ENCODE measurements at places on chromosomes 5 and 9.

- no peak for DNase-seq
Observed at GRCh38 chr5:35067985-35068384, 20.2 kb upstream of the AGXT2 start.

GRCh38 chr5:74442466-74442865, 198.1 kb downstream of the ENC1 start:
- DNase-seq: no peak

DNA sequence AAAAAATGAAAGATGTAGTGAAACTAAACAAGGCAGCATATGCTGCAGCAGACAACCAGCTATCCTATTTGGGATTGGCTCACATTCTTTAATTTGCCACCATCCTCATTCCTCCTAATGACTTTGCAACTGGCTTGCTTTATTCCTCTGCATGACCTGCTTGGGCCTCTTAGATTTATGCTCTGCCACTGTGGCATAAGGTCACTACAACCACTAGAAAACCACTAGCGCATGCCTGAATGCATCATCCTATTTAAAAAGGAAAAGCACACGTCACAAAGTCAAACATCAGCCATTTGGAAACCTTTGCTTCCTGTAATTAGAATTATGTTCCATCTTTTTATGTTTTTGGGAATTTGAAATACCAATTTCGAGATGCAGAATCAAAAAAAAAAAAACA, 40.8 kb upstream of the CCDC152 start:
- no peak for DNase-seq

GRCh38 chr5:150485693-150486401, 22.1 kb upstream of the NDST1 start:
- DNase-seq: no peak

GRCh38 chr5:131461742-131462141, 173.3 kb downstream of the RAPGEF6 start:
- no peak for DNase-seq

DNA sequence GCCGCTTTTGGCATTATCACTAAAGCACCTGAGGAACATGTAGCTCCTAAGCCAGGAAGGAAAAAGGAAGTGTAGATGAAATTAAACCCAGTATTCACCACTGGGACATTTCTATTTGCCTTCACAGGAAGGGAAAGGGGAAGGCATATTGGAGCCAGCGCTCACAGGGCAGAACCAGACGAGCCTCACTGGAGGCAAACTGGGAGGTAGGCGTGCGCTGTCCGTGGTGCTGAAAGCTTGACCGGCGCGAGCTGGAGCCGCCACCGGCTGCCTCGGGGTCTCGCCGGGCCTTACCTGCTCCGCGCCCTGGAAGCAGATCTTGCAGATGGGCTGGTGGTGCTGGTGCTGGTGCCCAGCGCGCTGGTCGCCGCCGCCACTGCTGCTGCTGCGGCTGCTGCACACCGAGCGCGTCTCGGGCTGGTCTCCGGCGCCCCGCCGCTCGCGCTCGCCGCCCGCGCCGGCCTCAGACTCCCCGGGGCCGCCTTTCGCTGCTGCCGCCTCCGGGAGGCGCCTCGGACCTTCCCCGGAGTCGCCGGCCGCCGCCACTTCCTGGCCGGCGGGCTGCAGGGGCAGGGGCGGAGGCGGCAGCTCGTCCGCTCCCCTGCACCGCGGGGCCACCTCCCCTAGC, 732 bp downstream of the MARCHF11 start:
- no peak for DNase-seq

- DNase-seq: no peak
Observed at GRCh38 chr5:147223948-147224791, 10.7 kb upstream of the STK32A start.

DNA sequence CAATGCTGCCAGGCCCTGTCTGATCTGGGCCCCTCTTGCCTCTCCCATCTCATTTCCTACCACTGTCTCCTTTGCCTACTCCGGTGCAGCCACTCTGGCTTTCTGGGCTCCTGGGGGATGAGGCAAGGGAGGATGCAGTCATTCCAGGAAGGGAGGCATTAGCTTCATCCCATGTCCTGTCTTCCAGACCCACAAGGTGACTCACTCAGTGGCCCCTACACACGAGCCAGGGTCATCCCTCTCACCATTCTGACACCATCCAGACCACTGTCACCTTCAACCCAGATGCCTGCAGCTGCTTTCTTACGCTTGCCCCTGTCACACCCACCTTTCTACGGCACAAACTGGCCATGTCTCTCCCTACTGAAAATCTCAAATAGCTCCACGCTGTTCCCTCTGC, 19.1 kb downstream of the ACSL6 start:
- DNase-seq: no peak

DNA sequence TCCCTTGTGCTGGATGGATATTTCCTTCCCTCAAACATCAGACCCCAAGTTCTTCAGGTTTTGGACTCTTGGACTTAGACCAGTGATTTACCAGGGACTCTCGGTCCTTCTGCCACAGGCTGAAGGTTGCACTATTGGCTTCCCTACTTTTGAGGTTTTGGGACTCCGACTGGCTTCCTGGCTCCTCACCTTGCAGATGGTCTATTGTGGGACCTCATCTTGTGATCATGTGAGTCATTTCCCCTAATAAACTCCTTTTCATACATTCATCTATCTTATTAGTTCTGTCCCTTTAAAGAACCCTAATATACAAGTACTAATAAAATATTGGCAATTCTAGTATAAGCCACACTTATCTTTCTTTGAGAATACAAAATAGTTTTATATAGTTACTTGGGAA, 1078.9 kb downstream of the CDH12 start:
- DNase-seq: no peak

DNA sequence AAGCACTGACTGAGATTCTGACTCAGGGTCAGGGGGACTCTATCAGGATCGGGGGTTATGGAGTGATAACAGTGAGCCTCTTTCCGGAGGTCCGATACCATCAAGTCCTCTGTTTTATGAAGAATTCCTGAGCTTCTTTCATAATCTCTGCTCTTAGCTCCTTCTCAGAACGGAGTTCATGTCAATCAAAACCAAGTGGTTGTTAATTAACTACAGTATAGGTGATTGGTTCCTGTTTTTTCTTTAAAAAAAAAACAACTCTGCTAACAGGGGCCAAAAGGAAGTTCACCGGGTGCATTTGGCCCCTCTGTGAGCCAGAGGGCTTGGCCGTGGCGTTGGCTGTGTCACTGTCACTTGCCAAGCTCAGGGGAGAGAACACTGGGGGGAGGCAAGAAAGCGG, 4.0 kb downstream of the GFI1B start:
- no peak for DNase-seq

DNA sequence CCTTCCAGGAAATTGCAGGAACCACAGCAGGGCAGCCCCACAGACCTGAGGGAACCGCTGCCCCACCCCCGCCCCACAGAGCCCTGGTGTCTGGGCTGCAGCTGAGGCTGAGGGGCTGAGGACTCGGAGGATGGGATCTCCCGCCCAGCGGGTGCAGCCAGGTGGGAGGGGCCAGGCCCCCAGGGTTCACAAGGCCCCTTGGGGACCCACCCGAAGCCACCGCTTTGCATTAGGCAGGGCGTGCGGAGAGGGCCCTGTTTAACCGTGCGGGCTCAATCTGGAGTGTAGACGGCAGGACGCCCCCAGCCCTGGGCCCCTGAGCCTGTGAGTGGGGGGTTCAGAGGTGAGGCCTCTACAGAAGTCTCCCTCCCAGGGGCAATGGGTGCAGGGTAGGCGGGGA, 10.8 kb downstream of the NOTCH1 start:
- DNase-seq: no peak

DNA sequence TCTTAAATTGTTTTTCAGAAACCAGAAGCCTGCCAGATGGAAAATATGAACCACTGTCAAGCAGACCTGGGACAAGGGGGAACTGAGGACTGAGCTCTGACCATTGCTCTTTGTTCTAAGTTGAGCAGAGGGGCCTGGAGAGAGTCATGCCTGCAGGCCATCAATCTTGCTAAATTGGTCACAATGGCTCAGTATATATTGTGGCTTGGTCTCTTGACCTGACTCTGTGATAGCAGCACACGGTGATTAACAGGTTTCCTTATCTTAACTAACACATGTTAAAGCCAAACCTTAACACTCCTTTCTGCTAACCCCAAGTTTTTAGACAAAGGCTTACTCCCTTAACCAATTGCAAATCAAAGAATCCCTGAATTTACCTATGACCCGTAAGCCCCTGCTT, 1281.2 kb upstream of the NUDT12 start:
- DNase-seq: no peak

- DNase-seq: no peak
Observed at GRCh38 chr9:2802494-2802921, 41.4 kb downstream of the PUM3 start.

DNA sequence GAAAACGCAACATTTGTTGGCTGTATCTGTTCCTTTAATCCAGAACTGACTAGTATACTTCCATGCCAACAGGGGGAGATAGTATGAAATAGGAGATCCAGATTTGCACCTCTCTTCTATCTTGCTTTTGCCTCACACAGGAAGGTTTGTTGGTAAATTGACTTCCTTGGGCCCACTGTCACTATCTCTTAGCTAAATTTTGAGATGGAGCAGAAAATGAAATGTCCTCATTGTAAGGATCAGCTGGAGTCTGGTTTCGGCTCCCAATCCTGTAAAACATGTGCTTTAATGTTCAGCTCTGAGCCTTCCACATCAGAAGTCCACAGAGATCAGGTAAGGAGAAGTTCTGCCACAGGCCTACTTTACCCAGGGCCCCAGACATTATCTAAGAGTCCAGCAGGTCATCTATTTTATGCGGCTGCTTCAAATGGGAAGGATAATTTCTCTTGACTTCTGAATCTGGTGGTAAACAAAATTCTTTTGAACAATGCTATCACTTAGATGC, 176.8 kb downstream of the FER start:
- DNase-seq: no peak

DNA sequence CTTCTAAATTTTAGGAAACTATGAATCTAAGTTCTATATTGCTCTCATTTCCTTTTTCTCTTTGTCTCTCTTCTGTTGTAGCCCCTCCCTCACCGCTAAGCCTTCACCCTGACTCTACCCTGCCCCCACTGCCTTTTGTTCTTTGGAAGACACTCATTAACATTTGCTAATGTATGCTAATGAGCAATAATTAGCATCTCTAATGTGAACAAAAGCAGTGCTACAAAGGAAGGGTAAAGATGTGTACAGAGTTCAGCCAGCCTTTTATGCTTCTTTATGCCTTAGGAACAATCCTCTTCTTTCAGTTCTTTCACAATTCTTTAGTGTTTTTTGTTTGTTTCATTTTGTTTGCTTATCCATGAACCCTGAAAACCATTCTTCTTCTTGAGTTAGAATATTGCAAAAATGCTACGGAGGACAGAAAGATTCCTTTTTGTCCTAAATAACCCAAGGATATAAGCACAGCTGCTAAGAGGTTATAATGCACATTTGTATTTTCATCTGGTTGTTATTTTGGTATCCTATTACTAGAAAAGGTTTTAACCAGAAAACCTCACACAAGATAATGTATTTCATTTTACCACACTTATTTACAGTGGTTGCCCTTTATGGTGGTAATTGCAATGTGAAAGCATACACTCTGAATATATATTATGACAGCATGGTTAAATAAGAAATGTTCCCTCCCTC, 159.3 kb downstream of the TMC1 start:
- no peak for DNase-seq

DNA sequence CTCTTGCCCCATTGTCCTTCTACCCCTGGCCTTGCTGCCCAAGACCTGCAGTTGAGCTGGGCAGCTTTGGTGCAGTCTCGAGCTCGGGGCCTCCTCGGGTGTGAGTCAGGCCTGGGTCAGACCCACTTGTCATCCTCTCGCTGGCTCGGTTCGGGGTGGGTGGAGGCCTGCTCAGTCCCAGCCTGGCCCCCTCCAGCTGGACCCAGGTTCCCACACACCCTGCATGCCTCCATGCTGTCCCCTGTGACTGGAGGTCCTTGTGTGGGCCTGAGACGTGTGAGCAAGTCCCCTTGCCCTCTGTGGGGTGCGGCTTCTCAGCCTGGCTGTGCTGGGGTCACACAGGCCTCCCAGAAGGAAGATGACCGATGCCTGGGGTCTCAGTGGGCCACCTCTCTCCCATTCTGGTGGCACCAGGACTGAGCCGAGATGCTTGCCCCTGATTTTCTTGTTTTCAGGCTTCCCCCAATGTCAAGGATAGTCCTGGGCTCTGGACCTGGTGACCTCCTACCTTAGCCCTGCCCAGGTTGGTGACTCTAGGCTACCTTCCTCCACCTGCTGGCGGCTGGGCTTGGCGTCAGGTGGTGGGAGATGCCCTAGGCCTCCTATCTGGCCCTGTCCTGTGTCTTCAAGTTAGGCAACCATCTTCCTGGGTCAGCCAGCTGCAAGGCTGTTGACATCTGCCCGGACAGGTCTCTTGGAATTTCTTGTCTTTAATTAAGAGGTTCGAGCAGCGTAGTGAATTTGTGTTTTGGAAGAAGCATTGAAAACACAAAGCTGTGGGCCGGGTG, 15.1 kb downstream of the WNK2 start:
- DNase-seq: no peak

- DNase-seq: no peak
Observed at GRCh38 chr5:2576823-2577222, 174.7 kb downstream of the IRX2 start.

DNA sequence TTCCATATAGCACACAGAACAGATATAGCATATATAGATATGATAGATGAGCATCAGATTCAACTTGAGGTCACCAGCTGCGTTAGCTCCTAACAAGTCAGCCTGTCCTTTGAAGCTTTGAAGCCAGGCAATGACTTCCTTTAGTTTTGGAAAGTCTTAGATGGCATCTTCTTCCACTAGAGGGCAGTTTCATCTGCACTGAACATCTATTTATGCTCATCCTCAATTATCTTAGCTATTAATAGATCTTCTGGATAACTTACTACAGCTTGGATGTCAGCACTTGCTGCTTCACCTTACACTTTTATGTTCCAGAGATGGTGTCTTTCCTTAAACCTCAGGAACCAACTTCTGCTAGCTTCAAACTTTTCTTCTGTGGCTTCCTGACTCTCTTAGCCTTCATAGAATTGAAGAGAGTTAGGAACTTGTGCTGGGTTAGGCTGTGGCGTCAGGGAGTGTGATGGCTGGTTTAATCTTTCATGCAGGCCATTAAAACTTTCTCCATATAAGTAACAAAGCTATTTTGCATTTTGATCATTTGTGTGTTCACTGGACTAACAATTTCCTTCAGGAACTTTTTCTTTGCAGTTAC, 1401.4 kb downstream of the EFNA5 start:
- no peak for DNase-seq

DNA sequence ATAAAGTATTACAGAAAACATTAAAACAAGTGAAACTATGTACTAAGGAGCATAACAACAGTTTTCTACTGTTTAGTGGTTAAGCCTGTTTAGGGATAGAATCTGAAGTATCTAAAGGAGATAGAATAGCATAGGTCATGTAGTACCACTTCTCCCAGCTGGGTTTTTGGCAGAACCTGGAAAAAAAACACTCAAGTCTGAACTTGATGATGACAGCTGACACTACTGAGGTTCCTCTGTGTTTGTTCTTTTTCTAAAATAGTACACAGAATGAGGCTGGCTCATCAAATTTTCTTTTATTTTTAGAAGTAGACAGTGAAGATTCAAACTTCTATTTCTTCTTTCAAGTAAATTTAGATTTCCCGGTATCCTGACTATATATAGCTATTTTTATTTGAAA, 203.8 kb upstream of the ACO1 start:
- no peak for DNase-seq

Measured in stimulated activated CD8-positive, alpha-beta memory T cell treated with anti-CD3 and anti-CD28 coated beads, Interleukin-7, amount 100 ng/mL, for 1 hour (primary cell).